ENCODE measurements at places on chromosomes 4 and X.

DNA sequence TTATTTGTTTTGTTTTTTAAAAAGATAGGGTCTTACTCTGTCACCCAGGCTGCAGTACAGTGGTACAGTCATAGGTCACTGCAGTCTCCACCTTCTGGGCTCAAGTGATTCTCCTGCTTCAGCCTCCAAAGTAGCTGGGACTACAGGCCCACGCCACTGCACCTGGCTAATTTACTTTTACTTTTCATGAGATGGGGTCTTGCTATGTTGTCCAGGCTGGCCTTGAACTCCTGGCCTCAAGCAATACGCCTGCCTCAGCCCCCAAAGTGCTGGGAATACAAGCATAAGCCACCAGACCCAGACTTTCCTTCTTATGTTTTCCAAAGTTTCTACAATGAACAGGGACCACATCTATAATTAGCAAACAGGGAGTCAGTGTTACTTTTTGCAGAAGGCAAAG, 37.9 kb upstream of the MXD4 start:
- DNase-seq = no peak

- DNase-seq = no peak
Observed at GRCh38 chr4:152715076-152715475, 35.3 kb upstream of the TMEM154 start.

GRCh38 chr4:73984736-73985527, 3.1 kb downstream of the PPBP start:
- no peak for DNase-seq

GRCh38 chrX:113136836-113137235, 296.2 kb upstream of the AMOT start:
- DNase-seq = no peak

- no peak for DNase-seq
Observed at GRCh38 chrX:118508635-118509034, 13.0 kb downstream of the DOCK11 start.

- DNase-seq = no peak
Observed at GRCh38 chr4:5882947-5883346, 9.9 kb downstream of the CRMP1 start.

GRCh38 chrX:107579956-107580355, 48.4 kb upstream of the PRPS1 start:
- DNase-seq = no peak

DNA sequence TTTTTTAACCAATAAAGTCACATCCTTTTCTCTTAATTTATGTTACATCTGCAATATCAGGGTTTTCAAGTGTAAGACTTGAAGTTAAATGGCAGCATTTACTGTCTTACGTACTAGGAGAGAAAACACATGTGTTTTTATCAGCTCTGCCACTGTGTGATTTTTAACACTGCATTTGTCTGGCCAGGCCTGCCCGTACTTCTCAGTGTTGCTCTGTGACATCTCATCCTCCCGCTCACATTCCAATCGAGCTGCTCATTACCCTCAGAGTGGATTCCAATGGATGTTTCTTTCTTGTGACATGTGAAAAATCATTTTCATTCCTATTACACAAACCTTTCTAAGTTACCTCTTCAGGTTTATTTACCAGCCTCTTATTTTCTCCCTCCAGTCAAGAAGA, 420.3 kb downstream of the FAT4 start:
- DNase-seq = no peak

- no peak for DNase-seq
Observed at GRCh38 chr4:14180166-14180565, 552.6 kb upstream of the BOD1L1 start.

DNA sequence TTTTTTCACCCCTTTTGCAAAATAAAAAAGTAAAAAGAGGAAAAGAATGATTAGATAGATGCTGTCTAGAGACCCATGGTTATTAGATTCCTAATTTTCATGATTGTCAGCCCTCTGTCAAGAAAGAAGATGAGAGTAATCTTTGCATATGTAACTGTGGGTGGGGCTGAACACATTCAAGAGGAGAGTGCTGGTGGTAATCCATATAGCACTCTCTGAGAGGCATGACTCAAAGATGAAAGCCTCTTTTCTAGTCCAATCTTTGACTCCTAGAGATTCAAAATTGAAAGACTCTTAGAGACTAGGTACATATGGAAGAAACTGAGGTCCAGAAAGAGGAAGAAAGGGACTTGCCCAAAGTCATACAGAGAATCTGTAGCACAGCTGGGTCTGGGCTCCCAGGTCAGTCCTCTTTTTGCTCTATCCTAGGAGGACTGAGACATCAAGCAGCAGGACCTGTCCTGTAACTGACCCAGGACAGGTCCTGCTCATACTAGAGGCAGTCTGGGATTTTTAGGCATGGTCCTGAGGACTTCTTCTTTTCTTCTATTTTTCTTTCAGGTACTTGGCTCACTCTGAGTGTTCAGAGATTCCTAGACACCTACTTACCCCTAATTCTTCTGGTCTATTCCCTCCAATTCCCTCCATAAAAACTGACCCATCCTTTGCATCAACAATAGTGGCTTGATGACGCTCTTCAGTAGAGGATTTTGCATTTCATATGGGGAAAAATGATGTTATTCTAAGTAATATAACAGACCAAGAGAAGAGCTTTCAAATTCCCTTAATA, 23.8 kb downstream of the VSIG4 start:
- no peak for DNase-seq

DNA sequence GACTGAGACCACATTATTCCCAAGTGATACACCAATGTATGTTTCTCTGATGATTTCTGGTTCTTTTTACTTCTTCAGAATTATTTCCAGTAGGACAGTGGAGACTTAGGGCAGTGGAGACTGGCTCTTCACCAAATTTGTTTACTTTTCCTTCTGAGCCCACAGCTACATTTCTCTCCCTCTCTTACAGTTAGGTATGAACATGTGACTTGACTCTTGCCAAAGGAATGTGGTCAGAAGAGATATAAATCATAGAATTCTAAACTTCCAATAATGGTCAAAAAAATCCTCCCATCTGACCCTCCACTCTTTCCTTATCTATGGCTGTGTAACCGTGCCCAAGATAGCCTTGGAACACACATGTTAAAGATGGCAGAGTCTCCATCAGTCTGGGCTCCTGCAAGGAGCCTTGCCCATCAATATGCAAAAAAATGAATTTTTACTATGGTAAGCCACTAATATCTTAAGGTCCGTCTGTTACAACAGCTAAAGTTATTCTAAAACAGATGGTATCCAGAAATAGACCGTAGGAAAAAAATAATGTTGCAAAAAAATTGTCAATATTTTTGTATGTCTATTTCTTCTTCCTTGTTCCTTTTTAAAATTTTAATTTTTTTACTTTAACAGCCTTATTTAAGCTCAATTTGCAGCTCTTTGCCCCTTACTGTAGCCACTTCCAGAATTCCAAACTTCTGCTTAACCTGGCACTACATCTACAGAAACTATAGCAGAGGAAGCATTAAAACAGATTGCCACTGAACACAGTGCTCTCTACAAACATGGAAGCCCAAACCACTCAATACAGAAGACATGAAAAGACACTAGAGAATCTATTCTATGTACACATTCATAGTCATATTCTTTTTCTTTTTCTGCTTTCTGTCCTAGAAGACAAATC, 260.7 kb downstream of the COL25A1 start:
- no peak for DNase-seq

GRCh38 chr4:77920371-77920770, 57.7 kb downstream of the MRPL1 start:
- no peak for DNase-seq

DNA sequence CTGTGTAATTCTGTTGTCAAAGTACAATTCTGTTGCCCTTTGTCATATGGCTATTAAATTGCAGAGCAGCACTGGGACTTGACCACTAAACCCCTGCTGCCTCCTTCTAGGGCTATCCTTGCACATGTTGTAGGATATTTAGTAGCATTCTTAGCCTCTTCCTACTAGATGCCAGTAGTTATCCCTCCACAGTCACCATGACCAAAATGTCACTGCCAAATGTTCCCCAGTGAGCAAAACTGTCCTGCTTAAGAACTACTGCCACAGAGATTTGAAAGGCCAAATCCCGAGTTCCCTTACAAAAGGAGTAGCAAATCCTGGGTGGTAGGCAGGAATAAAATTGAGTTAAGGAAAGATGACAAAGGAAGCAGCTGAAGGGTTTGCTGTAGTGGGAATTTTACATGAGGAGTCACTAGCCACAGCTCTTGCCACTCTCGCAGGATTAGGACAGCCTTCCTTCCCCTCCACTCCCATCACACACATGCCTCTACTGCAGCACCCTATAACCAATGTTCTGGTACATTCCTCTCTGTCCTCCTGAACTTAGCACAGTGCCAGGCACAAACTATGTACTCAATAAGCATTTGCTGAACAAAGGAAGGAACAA, 8.4 kb downstream of the APBB2 start:
- DNase-seq = no peak

DNA sequence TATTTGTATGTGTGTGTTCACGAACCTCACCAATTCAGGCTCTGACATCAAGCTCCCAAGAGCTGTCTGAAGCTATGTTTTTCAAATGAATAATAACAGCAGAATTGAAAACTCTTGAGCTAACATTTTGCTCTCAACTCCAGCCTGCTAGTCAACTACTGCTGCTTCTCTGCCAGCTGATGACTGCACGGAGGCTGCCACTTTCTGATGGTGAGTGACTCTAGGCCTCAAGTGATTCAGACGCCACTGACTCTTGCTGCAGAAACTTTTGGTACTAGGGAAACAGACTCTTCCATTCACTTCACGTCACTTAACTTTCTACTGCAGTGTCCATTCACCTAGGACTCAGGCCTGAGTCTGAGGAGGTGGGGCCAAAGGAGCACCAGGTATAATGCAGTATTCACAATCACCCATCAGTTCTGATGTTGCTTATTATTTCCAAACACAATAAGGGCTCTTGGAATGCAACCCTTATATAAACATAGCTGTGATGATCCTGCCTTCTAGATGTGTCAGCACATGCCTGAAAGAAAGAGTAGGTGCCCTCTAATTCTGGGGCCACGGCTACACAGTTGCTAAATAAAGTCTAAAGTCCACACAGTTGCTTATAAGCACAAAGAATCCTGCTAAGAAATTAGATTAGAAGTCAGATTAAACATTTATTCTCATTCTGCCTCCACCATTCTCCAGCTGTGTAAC, 16.0 kb downstream of the PRDM8 start:
- DNase-seq = no peak

Measured in suprapubic skin (tissue), 4 donors.